ENCODE measurements at places on chromosomes 7 and 10. TPM values are rescaled to one million over a fixed set of nuclear protein-coding genes. Genes with fewer than 3 reads are reported as not detected.

DNA sequence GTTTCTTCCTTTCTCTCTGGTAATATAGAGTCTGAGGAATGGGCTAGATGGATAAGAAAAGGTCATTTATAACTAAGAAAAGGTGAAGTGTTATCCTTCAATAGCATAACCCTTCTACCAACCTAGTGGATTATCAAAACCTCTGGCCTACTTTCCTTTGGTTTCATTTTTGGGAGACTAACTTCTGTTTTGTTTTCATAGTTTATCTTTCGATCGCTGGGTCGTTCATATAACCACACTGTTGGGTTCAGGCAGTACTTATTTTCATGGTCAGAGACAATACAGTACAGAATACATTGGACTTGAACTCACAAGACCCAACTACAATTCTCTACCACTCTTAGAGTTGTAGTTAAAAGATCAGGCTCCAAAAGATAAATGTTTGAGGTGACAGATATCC, 86.5 kb downstream of the UBE2H start:
- ATAC-seq: peak; percentile 29

DNA sequence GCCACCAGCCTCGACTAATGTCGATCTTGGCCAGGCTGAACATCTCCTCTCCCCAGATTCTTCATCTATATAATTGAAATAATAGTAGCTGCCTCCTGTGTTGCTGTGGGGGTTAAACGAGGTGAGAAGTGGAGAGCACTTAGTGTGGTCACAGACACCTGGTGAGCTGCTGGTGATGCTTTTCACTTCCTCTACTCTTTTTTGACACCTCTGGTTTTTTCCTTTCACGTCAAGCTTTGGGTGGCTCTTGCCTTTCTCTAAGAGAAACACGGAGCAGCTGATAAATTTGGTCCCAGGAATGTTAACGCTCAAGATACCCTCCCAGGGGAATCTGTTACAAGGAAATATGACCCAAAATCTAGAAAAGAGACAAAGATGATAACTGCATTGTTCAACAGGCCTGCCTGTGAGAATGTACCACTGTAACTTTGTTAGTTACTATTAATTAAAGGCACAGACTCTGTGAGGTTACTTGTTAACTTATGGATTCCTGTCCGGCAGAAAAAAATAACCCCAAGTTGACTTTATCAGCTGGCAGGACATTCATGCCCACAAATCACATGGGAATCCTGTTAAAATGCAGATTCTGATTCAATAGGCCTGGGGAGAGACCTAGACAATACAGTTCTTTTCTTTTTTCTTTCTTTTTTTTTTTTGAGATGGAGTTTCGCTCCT, 9.5 kb upstream of the NPFFR1 start:
- ATAC-seq: no peak

DNA sequence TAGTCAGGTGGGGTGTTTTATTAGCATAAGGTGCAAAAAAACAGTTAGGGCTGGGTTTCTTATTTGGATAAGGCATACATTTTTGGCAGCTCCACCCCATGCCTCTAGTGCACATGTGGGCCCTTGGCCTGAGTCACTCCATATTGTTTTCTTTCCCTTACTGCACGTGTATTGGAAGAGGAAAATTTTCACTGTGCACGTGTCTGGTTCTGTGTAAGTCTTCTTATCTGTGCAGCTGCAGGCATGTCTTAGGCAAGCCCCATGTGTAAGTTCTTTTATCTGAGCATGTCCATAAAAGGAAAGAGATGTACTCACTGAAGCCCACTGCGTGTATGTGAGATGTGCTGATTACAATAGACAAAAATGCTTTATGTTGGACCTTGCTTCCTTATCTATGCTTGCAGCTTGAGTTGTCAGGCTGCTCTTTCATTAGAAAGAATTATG, 540.3 kb upstream of the IGFBP3 start:
- no peak for ATAC-seq

GRCh38 chr10:77532068-77532467, 105.5 kb downstream of the KCNMA1 start:
- no peak for ATAC-seq

- no peak for ATAC-seq
These were observed 49.9 kb downstream of the CDHR3 start for GRCh38 chr7:106012935-106013439.

- no peak for ATAC-seq
These were observed 511.0 kb downstream of the GFRA1 start for GRCh38 chr10:115762029-115762428.

Gene NUTM2B
- 0.45 TPM for total RNA-seq

Data from activated T-helper 17 cell treated with anti-CD3 and anti-CD28 coated beads, Interleukin-2, amount 50 U/mL, for 72 hours (primary cell).